ENCODE measurements at places on chromosomes 6 and 20.

DNA sequence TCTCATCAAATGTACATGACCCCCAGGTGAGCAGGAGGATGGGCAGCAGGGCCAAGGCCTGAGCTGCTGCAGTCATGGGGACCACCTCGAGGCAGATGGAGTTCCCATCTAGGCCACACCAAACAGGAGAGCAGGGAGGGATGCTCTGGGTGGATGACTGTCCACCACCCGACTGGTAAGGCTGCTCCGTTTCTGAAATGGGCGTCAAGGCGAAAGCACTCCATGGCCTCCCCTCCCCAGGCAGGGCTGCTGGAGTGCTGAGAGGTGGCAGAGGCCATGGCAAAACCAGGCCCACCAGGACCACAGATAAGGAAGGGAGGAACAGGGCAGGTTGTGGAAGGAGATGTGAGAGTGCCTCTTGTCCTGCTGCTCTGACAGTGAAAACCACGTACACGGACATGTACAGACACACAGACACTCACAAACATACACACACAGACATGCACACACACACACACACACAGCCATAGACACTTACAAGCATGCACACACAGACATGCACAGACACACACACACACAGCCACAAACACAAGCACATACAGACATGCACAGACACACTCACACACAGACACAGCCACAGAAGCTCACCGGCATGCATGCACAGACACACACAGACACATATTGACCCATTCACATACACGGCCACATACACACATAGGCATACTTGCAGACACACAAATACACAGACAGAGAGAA is 93.2 kb downstream of the PSMG4 start:
- DNase-seq, result no peak

DNA sequence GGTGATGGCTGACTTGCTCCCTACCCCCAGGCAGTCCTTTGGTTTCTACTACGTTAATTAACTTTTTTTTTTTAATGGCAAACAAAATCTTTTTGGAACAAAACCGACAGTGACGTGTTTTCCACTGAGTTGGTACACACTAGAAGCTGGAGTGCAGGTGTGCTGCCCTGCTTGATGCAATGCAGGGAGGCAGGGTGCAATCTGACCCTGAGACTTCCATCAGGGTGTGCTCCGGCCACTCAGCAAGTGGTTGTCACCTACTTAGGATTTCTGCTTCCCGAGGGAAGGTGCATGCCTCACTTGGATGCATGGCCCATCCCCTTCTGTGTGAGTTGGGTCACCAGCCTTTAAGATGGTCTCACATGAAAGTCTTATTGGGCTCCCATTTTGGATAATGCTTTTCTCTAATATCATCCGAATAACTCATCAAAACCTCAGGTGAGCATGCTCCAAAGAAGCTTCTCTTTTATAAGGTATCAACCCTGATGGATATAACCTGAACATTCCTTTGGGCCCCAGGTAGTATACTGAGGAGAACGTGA is 14.0 kb downstream of the RREB1 start:
- no peak for DNase-seq

DNA sequence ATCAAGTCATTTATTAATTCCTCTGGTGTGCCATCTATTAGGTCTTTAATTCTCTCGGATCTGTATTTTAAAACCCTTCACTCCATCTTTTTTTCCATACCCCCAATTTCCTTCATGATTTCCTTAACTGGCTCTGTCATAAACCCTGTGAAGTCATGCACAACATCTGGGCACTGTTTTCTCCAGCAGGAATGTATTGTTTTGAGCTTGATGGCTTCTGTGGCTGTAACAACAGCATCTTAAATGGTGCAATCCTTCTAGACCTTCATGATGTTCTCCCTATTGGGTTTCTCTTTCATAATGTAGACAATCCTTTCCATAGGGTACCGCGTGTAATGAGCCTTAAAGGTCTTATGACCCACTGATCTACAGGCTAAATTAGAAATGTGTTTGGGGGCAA is 29.0 kb downstream of the CDK19 start:
- DNase-seq, result no peak

- no peak for DNase-seq
Measured at GRCh38 chr6:39908838-39909583, 25.3 kb downstream of the MOCS1 start.

DNA sequence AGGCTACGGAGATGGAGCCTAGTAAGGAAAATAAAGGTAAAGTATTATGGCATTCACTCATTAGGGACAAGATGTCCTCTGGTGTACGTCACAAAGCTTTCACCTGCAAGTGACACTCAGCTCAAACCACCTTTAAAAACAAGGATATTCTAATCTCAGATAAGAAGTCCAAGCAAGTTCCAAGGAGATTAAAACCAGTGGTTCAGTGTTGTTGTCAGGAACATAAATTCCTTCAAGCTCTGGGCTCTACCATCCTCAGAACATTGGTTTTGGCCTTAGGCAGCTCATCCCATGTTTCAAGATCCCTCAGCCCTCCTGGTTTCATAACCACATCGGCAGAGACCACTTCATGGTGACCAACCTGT is 116.5 kb downstream of the LY86 start:
- no peak for DNase-seq

DNA sequence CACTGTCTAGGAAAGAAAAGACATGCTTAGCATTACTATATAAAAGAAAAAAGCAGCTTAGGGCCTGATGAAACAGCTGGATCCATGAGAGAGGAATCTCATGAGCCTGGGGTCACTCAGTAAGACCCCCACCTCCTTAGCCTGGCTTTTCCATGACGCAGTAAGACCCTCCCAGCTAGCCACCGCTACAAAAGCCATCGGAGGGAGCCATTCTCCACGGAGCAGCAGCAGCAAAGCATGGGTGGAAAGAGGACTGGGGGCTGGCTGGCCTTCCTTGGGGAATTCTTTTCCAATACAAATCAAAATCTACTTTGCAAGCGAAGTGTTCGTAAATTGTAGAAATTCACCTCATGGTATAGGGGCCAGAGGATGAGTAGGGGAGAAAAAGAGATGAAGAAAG is 91.8 kb downstream of the SOD2 start:
- no peak for DNase-seq

DNA sequence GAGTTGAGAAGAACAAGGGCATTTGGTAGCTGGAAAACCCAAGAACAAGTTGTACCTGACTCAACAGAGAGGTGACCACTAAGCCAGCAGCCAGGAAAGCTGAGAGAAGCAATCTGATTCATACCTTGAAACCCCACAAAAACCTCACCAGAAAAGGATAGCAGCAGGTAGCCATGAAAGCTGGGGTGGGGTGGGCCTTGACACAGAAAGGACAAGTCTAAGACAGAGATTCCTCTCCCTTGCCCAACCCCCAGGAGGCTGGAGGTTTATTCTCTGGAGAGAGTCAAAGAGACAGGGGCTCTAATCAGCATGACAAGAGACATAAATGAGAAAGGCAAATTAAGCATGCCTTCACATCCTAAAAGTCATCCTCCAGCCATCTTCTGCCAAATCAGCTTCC is 151.7 kb upstream of the DST start:
- no peak for DNase-seq

DNA sequence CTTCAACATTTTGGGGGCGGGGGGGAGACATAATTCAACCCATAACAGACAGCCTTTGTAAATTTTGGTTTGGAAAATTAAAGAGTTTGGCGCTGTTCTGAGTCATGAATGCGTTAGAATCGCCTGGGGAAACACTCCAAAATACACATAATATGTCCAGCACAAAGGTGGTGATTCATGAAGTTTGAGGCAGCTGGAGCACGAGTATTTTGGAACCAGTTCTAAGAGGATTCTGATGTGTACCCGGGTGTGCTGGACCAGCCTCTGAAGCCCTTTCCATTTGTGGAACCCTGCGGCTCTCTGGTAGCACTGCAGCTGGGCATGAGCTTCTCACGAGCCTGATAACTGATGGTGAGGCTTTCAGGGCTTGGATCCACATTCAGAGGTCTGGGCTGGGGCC is 4.7 kb downstream of the GMPR start:
- no peak for DNase-seq

- no peak for DNase-seq
Measured at GRCh38 chr6:6293317-6293716, 27.1 kb downstream of the F13A1 start.

- DNase-seq, result no peak
Measured at GRCh38 chr6:89297695-89298351, 17.3 kb downstream of the GABRR2 start.

Data from NCI-H510A treated with DMSO at 0.1 percent for 48 hours (cell line).